ENCODE measurements at places on chromosomes 11 and 22.

DNA sequence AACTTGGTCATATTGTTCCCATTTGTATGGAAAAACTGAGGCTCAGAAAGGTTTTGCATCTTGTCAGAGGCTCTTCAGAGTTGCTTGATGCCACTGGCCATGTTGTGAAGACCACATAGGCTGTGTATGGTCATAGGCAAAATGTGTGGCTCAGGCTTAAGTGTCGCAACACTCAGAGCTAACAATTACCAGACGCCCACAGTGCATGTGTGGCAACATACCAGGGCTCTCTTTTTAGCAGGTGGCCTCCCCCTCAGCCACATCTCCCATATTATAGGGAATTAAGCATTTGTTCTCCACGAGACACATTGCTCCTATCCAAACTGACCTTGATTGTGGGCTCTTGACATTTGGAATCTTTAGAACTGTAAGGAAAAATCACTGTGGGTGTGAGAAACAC is 802.5 kb downstream of the DLG2 start:
- no peak for DNase-seq

DNA sequence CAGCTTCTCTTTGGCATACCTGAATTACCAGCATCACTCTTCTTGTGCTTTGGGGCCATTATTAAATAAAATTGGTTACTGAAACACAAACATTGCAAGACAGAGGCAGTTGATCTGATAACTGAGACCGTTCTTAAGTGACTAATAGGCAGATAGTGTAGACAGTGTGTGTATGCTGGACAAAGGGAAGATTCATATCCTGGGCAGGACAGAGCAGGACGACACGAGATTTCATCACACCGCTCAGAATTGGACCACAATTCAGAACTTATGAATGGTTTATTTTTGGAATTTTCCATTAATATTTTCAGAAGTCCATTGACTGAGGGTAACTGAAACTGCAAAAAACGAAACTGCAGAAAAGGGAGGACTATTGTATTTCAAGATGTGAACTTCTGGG is 68.6 kb downstream of the LDLRAD3 start:
- no peak for DNase-seq

DNA sequence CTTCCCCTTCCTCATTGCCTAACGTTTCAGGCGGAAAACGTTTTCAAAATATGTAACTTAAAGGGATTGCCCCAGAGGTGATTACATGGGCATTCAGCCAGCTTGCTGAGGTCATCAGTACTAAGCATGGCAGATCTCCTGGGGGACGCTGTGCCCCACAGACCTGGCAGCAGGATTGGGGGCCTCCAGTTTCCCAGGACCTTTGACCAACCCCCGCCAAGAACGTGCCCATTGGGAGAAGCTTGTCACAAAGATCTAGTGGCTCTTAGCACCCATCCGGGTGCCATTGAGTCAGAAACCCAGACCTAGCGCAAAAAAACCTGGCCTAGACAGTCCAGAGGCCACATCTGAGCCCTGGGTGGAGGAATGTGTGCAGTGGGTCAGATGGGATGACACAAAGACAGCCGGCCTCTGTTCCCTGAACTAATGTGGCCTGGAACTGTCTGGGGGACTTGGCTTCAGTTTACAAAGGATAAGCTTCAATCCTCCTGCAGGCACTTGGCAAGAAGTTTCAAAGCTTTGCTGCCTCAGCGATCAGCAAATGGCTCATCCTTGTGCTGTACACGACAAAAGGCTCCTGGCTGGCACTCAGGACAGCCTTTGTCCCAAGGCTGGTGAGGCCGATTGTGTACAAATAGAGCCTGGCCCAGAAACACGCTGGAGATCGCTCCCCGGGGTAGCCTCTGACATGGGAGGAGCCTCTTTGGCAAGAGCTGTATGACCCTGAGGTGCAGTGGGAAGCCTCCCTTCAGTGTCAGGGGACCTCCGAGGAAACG is 9.5 kb downstream of the C1QTNF6 start:
- DNase-seq, result no peak

DNA sequence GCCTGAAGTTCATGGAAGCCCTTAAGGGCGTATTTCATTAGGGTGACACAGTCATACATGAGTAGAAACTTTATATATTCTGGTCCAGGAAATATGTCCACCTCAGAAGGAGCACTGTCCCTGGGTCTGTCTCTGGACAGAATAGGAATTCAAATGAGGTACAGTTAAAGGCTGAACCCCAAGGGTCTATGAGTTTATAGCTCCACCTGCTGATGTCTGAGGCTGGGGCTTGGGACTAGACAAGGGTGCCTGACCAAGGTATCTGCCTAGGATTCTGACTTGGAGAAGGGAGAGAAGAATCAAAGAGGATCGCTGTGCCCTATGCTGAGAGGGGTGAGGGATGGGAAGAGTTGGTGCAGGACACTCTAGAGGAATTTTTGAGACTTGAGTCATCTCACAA is 14.9 kb downstream of the HEPHL1 start:
- no peak for DNase-seq

DNA sequence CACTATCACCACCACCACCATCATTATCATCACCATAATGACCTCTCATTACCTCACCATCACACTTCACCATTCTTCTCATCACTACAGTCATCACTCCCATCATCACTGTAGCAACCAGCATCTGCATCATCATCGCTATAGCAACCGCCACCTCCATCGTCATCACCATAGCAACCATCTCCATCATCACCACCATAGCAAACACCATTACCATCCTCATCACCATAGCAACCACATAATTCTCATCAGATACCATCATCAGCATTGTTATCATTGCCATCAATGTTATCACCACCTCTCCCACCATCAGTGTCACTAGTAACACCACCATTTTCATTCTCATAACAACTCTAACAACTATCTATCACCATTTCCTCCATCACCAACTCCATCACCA is 23.1 kb upstream of the CD82 start:
- no peak for DNase-seq

- DNase-seq, result no peak
These were observed 11.8 kb downstream of the XBP1 start for GRCh38 chr22:28788601-28789000.

DNA sequence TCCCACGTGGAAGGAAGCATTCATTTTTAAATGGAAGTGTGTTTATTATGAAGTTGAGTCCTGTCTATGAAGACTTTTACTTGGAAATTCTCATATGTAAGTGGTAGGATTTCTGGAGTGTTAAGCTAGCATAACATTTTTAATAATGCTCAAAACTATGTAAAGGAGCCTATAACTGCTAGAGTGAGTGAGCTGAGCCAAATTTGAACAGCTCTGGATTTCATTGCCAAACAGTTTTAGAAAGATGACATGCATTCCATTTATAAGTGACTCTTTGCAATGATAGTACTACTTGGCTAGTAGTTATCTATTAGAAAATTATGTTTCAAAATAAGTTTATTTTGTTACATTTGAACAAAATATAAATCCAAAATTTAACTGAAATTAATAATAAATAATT is 721.2 kb downstream of the LUZP2 start:
- DNase-seq, result no peak

- no peak for DNase-seq
These were observed 10.5 kb downstream of the ELFN2 start for GRCh38 chr22:37416827-37417226.

DNA sequence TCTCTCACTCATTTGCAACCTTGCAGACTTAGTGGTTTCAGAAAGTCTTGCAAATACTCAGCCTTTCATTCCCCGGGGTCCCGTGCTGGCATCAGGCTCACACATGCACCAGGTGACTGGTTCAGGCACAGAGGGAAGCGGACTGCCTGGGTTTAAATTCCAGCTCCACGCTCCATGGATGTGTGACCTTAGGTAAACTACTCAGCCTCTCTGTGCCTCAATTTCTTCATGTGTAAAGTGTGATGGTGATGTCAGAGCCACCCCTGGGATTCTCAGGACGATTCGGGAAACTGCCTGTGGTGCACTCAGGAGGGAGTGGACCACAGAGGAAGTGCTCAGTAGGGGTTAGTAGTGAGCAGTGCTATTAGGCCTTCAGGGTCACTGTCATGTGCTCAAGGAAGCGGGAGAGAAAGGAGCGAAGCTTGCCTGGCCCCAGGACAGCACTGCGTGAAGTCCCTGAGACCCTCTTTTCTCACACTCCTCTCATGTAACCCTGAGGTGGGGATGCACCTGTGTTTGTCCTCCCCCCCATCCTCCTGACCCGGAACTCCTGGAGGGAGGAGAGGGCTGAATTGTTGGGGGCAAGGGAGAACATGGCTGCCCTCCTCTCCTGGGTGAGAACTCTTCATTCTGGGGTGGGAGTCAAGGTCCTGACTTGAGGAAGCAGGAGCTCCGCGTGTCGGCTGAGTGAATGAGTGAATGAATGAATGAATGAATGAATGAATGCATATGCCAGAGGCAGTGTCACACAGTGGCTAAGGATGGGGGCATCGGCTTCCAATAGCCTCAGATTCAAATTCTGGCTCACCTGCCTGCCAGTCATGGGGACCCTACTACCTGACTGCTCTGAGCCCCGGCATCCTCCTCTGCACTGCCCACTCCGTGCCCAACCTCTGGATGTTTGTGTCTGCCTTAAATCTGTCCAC is 14.4 kb upstream of the UPK3A start:
- no peak for DNase-seq

GRCh38 chr22:28112548-28113043 is 193.5 kb upstream of the PITPNB start:
- DNase-seq, result no peak

DNA sequence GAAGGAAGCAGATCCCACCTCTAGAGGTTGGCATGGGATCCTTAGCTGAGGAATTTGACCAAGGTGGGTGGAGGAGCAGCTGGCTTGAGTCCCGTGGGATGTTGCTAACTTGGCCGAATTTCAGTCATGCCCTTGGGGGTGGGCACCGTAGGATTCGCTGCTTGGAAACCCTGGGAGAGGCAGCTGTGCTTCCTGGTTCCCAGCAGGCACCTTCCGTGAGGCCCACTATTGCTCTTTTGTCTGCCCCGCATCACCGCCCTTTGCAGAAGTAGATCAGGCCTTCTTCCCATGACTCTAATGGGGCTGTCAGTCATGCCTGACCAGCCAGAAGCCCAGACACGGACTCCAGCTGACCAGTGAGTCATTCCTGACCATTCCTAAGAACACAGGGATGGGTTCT is 292.3 kb upstream of the SYN3 start:
- DNase-seq, result no peak

DNA sequence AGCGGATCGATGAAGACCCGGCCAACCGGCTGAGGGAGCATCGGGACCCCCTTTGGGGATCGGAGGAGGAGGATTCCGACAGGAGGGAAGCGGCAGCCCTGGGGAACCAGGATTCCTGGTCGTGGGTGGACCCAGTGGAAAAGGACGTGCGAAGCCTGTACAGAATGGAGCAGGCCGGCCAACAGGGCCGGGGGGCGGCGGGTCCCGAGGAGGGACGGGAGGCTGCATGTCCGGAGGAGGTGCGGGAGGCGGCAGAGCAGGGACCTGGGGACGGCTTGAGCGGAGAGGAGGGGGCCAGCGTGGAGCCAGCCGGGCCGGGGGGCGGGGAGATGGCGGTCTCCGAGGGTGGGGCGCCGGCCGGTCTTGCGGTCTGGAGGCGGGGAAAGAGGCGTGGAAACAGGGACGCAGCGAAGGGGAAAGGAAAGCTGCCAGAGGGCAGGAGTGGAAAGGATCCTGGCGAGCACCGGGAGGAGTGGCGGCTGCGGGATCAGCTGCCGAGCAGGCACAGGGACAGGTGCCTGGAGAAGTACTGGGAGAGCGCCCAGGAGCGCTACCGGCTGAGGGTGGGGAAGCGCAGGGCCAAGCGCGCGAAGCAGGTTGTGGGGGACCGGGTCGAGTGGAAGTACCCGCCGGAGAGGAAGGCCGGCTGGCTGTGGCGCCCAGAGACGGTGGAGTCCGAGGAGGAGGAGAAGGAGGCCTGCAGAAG is at the start of gene ANO5:
Gene ANO5 (plus strand): TSS at position 444 of the 706 bp plus-strand sequence. CDS start 408 bp downstream, outside the sequence.
- no peak for DNase-seq

- no peak for DNase-seq
These were observed 246.1 kb upstream of the CHORDC1 start for GRCh38 chr11:90468923-90469322.

DNA sequence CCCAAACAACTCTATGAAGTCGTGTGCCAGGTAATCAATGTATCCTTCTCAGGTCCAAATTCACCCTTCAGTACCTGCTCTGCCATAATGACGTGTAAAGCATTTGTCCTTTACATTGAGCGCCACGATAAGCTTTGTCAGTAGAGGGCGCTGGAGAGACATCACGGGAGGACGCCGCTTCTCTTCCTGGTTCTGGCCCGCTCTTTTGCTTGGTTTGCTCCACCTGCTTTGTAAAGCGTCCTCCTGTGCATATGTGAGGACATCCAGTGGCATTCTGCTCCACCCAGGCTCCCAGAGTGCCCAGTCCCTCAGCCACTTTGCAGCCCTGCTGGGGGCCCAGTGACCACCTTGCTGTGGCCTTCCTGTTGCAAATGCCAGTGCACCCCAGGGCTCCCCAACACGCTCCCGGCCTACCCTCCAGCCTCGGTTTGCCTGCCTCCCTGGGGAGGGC is 61.1 kb downstream of the WT1 start:
- no peak for DNase-seq

DNA sequence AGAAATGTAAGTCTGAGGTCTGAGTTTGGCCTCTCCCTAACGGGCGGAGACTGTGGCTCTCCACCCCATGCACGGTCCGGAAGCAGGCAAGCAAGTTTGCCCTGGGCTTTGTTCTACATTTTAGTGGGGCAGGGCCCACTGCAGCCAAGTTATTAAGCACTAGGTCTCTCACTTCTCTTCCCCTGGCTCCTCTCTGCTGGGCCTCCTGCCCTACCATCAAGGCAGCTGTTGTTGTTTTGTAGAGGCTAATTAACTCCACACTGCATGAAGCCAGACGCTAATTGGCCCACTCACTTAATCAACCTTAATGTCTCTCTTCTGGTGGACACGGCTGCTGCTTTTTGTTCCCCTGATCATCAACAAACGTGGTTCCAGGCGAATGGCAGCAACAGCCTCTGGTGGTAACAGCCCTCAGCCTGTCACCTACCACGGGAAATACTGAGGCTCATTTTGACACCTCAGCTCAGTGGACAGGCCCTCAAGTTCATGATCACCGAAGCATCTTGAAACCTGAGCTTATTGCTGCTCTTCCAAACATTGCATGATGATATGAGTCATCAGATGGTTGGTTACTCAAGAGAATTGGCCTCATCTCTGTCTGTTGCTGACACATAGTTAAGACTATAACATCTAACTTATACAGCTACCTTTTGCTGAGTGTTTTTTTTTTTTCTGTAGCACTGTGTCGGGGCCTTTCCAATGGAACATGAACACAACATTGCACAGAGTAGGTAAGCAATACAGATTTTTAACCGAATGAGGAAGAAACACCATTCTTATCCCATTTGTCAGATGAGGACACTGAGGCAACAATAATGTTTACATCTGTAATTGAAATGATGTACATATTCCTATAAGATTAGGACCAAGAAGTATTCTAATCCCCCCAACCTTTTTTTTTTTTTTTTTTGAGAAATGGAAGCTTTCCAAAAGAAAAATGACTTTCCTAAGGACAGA is 20.8 kb upstream of the LMO2 start:
- no peak for DNase-seq

GRCh38 chr11:74697722-74698121 is 33.5 kb downstream of the CHRDL2 start:
- DNase-seq, result no peak

GRCh38 chr22:37007651-37008050 is 11.6 kb downstream of the TST start:
- no peak for DNase-seq

Data from stimulated activated CD8-positive, alpha-beta memory T cell treated with anti-CD3 and anti-CD28 coated beads, Interleukin-2, amount 100 ng/mL, for 1 hour (primary cell).